ENCODE measurements at places on chromosomes 3 and 15.

DNA sequence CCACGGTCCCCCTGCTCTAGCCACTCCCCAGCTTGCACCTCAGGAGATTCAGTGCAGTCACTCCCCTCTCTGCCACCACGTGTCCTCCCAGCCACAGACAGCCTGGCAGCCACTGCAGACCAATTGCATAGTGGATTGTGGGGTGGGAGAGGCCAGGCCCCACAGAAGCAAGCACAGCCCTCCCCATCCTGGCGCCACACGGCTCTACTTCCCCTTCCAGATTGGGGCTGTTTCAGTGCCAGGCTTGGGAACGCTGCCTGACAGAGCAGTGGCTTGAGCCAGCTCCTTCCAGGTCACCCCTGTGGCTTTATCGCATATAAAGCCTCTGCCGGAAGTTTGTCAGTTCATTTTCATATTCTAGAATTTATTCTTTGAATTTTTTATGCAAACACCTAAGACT, 90.7 kb downstream of the TMEM266 start:
- DNase-seq: no peak

DNA sequence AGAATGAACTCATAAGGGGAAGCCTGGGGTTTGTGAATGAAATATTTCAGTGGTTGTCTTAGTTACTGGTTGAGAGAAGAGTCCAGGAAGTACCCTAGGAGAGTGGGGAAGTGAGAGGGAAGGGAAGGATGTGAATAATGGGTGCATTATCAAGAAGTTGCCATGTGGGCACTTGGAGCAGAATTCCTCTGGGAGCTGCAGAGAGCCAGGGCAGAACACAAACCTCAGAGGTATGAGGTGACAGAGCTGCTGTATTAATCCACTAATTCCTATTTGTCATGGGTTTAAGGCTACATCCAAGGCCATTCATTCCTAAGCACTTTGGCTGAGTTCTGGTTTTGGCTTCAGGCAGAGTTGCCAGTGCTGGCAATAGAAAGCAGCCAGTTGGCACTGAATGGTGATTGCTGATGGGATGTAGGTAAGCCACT, 29.0 kb downstream of the NDUFB4 start:
- DNase-seq: no peak

DNA sequence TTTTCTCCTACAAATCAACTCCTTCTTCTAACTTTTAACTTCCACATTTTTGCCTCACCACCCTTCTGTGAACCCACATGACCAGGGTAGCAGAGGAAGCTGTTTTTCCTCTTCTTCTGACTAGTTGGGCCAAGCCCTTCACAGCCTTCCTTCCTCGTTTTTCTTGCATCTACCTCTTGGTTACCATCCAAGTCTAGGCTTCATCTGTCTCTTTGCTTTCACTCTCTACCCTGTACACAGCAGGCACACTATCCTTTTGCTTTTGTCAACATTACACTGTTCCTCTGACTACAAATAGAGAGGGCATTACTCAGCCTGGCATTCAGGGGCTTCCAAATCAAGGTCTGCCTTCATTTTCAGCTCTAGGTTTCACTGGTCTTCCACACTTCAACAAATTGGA, 22.0 kb downstream of the SLC9A9 start:
- no peak for DNase-seq

- no peak for DNase-seq
Measured at GRCh38 chr3:149767720-149768119, 15.4 kb upstream of the COMMD2 start.

GRCh38 chr3:161273589-161274218, 52.6 kb downstream of the NMD3 start:
- DNase-seq: no peak

DNA sequence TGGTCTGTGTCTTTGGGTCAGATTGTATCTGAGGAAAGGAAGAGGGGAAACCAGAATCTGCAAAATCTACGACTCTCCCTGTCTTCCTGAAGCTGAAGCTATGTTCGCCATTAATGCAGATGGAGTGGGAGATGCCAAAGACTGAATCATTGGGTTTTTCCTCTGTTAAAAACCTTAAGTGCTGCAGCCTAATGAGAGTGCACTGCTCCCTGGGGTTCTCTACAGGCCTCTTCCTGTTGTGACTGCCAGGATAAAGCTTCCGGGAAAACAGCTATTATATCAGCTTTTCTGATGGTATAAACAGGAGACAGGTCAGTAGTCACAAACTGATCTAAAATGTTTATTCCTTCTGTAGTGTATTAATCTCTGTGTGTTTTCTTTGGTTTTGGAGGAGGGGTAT, 24.0 kb downstream of the RMDN3 start:
- no peak for DNase-seq

Measured in cortex of kidney (tissue), 1 donor.